Bronchial epithelial cell (primary cell): ENCODE measurements at places on chromosomes 16 and 17. TPM values are rescaled to one million over a fixed set of nuclear protein-coding genes. Genes with fewer than 3 reads are reported as not detected.
A peak's percentile ranks its signal among the peaks of the same experiment; 100 is the strongest.

DNA sequence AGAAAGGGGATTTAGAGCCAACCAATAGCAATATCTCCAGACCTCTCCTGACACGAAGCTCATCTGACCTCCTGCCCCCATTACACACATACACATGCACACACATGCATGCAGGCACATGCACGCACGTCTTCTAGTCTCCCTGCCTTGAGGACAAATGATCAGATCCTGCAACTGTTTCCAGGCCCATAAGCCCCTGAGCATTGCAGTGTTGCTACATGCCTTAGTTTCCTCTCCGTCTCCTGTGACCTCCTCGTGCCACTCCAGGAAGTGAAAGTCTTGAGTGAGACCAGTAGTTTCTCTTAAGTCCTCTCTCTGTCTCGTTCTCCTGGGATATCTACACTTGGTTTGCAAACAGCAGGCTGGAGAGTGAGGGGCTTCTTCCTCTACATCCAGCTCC, 8.2 kb downstream of the CIITA start:
- DNase-seq = peak; percentile 52

DNA sequence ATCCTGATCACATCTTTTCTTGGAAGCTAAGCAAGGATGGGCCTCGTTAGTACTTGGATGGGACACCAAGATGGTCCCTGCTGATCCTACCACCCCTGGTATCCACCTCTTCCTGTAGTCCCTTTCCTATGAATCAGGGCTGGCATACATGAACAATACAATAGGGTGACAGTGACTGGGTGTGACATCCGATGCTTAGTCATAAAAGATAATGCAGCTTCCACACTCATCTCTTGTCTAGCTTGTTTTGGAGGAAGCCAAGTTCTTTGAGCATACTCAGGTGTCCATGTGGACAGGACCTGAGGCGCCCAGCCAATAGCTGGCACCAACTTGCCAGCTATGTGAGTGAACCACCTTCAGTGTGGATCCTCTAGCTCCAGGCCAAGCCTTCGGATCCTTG, 62.5 kb upstream of the NFAT5 start:
- DNase-seq = no peak

DNA sequence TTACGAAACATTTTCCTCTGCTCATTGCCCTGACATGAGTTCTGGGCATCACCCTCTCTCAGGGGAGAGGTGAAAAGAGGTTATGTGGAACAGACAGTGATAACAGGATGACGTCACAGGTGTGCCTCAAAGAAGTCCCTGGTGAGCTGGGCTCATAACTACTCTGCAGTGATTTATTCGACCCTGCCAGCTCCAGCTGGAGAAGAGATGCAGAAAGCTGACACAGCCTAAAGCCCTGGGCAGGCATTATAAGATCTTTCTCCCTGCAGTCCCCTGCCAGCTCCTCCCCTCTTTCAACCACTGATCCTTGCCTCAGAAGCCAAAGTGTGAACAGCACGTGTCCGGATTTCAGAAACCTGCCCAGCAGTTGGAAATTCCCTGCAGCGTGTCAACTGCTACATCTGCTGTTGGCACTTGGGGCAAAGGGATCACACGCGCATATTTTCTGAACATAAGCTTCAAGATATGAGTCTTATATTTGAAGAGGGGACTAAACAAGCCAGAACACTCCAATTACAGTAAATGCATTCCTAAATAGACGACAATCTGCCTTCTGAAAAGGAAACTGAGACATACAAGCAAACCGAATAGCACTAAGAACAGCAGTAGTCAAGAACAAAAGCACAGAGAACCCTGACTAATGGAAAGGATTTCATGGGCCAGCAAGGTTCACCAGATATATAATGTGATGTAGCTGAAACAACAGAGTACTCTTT, 80.5 kb downstream of the SMG6 start:
- peak; percentile 85 for DNase-seq

GRCh38 chr17:70582777-70583176, 413.4 kb downstream of the KCNJ2 start:
- DNase-seq = no peak

GRCh38 chr17:83162035-83162745, 82.8 kb downstream of the METRNL start:
- DNase-seq = no peak

The NDRG4 gene
- 2.6 and 2.8 TPM in 2 replicates for total RNA-seq

The LITAF gene
- total RNA-seq = 71.6 and 122 TPM in 2 replicates

The FAM234A gene
- 11.3 and 39.3 TPM in 2 replicates for total RNA-seq

The ITGAD gene
- not detected in 2 replicates for total RNA-seq
